NCI-H524 treated with DMSO at 0.1 percent for 48 hours (cell line): ENCODE measurements at places on chromosomes 6 and 20.

- no peak for DNase-seq
These were observed 11.3 kb upstream of the RBM24 start for GRCh38 chr6:17269840-17270239.

- DNase-seq: no peak
These were observed 68.2 kb downstream of the COL9A1 start for GRCh38 chr6:70234561-70235236.

GRCh38 chr6:12582421-12583110 lies 134.0 kb upstream of the PHACTR1 start:
- no peak for DNase-seq

DNA sequence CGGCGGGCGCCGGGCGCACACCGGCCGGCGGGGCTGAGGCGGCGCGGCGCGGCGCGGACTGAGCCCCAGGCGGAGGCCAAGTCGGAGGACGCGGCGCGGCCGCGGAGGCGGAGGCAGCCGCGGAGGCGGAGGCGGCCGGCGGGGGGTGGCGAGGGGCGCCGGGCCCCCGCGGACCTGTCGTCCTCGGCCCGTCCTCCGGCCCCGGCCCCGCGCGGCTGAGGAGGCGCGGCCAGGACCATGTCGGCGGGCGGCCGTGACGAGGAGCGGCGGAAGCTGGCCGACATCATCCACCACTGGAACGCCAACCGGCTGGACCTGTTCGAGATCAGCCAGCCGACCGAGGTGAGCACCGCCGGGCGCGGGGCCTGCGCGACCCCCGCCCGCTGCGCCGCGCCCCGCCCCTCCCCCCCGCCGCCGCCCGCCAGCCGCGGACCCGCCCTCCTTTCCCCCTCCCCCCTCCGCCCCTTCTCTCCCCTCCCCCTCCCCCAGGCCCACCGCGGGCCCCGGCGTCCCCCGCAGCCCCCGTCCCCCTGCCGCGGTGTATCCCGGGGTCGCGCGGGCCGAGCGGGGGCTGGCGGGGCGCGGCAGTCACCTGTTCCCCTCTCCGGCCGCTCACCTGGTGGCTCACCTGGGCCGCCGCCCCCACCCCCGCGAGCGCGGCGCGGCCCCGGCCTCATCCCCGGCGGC lies at the start of gene AFDN:
Gene AFDN (plus strand): TSS at position 16 of the 687 bp plus-strand sequence. CDS start 222 bp downstream, at position 238.
- no peak for DNase-seq

GRCh38 chr6:35014341-35014740 lies 125.3 kb downstream of the ANKS1A start:
- no peak for DNase-seq

DNA sequence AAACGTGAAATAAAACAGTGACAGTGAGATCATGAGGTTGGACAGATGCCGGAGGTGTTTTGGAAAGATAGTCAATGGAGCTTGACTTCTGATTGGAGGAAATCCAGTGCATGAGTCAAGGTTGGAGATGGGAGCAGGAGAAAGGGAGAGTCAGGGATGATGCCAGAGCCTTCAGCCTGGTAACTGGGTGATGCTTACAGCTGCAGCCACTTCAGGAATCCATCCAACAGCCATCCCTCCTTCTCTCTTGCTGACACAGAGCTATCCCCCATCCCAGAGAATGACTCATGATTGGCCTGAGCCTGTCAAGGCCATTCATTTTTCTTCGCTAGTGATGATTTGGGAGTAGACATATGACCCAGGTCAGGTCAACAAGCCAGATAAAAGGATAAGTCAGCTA lies 112.8 kb downstream of the SAMD5 start:
- DNase-seq: no peak

GRCh38 chr6:1239805-1240204 lies 72.1 kb upstream of the FOXQ1 start:
- no peak for DNase-seq

DNA sequence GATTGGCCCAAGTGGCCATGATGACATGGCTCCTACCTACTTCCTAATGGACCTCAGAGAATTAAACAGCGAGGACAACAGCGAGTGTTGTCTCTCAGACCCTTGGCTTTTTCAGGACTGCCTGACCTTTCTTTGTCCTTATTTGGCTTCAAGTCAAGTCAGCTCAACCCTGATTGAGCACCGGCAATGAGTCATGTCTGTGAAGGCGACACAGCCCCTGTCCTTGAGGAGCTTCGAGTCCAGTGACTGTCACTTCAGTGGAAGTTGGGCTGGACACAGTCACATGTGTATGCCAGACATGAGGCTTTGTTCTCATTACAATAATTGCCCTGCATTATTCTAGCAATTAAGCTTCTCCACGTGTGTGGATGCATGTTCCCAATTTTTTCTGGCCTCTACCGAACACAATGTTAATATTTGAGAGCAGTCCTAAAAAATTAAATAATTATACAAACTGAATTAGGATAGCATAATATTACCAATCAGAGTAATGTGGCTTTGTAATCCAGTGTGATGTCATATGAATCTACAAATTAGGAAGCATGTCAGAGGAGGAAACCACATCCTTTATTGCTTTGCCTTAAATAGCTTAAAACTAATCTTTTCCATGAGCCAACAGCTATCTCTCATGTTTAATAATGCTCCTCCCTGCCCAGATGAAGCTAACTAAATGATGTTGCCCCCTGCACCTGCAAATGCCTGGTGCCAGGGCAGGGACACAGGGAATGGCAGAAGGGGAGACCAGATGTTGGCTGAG lies 178.6 kb downstream of the CDH26 start:
- DNase-seq: peak; percentile 6

- no peak for DNase-seq
These were observed 45.2 kb upstream of the CTAGE9 start for GRCh38 chr6:131756039-131756438.

DNA sequence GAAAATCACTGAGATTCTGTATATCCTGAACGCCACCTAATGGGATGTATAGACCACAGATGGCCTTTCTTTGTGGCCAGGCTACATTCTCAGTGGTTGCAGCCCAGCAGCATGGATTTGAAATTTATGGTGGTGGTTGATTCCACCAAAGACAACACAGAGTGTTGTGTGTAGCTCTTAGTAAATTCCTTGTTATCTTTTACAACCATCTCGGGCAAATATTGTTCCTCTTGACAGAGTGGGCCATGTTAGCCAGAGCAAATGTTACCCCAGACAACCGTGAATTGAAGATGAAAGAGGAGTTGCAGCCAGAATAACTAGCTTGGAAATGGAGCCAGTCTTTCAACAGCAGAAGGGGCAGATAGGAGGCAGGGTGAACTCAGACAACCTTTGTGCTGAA lies 39.5 kb downstream of the SLC24A3 start:
- DNase-seq: no peak

- no peak for DNase-seq
These were observed 679 bp upstream of the PPDPF start for GRCh38 chr20:63519668-63520503.

- no peak for DNase-seq
These were observed 521 bp downstream of the CDK5RAP1 start for GRCh38 chr20:33400812-33401183.

- DNase-seq: no peak
These were observed 28.5 kb downstream of the SF3B5 start for GRCh38 chr6:144066741-144067484.

DNA sequence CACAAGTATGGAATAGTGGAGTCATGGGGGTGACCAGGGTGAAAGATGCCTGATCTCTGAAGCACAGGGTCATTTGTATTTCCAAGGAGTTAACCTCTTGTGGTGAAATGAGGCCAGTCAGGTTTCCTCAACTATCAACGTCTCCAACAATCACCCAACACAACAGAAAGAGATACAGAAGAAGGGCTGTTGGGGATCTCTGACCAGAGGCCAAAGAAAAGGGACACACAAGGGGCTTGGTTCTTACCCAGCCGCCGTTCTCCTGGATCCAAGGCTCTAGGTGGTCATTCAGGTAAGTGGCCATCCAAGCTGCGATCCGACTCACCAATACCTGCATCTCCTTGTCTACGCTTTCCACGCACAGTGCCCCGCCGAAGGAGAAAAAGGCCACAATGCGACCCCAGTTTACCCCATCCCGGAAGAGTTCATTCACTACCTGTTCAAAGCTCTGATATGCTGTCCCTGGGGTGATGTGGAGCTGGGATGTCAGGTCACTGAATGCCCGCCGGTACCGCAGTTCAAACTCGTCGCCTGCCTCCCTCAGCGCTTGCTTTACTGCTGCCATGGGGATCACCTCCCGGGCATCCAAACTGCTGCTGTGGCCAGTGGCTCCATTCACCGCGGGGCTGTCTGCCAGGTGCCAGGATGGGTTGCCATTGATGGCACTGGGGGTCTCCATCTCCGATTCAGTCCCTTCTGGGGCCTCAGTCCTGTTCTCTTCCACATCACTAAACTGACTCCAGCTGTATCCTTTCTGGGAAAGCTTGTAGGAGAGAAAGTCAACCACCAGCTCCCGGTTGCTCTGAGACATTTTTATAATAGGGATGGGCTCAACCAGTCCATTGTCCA lies 1.0 kb downstream of the BCL2L1 start:
- no peak for DNase-seq

GRCh38 chr6:41193884-41194283 lies 7.1 kb downstream of the TREML2 start:
- DNase-seq: no peak

- DNase-seq: no peak
These were observed 38.7 kb upstream of the RIPOR2 start for GRCh38 chr6:24974182-24975171.

DNA sequence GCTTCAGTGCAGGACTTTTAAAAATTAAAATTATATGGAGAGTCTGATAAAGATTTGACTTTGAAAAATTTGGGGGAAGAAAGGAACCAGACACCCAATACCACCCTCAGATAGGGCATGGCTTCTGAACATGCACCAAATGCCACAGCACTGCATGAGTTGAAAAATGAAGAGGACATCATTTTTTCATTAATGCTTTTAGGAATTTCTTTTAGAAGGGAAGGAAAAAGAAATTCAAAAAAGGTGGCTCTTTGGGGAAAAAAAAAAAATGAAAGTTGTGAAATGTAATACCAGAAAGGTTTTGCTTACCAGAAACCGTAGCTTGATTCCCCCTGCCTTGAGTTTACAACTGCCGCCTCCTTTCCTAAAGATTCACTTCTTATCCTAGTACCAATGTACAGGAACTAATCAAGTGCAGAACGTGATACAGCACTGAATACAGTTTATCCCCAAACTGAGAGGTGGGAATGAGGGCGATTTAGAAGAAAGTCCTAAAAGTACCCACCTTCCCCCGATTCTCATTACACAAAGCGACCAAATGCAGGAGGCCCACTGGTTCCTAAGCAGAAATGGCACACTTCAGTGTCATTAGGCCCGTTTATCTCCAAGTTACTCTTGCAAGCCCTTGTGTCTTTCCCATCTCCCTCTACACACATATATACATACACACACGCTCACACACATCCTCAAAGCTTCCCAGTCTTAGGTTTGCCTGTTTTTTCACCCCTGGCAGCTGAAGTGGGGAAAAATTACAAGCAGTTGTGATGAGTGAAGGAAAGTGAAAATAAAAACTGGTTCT lies 2.8 kb downstream of the PPP1R10 start:
- no peak for DNase-seq

DNA sequence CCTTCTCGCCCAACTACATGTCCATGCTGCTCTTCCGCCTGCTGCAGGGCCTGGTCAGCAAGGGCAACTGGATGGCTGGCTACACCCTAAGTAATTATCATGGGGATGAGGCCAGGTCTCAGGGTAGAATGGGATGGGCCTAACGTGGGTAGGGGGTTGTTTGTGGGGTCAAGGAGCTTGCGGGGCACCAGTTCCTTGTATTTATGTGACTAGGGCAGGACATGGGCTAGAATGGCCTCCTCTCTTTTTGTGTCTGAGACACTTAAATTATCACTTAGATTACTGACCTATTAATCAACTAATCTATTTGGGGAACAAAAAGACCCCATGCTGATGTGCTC lies 10.7 kb downstream of the SLC22A1 start:
- no peak for DNase-seq

DNA sequence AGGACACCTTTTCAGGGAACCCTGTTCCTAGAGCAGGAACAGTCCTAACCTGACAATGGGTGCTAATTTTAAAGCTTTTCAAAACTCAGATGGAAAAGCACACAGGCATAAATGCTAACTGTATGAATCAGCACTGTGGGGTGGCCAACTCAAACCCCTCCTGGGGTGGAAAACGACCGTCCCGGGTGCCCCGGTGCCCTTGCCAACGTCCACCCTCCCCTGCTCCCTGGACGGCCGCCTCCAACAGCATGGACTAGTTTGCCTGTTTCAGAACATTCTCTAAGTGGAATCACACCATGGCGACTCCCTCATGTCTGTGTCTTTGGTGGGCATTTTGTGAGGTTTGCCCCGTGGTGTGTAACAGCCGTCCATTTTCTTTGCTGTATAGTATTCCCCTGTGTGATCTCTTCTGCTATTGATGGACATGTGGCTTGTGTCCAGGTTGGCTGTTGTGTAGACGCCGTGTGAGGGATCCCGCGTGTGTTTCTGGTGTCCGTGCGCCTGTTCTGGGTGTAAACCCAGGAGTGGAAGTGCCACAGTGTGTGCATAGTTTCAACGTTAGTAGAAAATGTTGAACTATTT lies 5.8 kb downstream of the COL20A1 start:
- no peak for DNase-seq

- DNase-seq: no peak
These were observed 30.4 kb downstream of the ATXN1 start for GRCh38 chr6:16730738-16731477.

GRCh38 chr6:145808239-145808638 lies 6.4 kb downstream of the FBXO30 start:
- DNase-seq: no peak

- no peak for DNase-seq
These were observed 13.4 kb upstream of the MYO6 start for GRCh38 chr6:75735491-75736186.

- no peak for DNase-seq
These were observed 37.7 kb upstream of the TAF8 start for GRCh38 chr6:42012501-42013133.

- DNase-seq: no peak
These were observed at the start of gene HRH3 for GRCh38 chr20:62219992-62220665. TSS of gene HRH3 (minus strand) at chr20:62220278. CDS start at chr20:62219970, 308 bp downstream.

DNA sequence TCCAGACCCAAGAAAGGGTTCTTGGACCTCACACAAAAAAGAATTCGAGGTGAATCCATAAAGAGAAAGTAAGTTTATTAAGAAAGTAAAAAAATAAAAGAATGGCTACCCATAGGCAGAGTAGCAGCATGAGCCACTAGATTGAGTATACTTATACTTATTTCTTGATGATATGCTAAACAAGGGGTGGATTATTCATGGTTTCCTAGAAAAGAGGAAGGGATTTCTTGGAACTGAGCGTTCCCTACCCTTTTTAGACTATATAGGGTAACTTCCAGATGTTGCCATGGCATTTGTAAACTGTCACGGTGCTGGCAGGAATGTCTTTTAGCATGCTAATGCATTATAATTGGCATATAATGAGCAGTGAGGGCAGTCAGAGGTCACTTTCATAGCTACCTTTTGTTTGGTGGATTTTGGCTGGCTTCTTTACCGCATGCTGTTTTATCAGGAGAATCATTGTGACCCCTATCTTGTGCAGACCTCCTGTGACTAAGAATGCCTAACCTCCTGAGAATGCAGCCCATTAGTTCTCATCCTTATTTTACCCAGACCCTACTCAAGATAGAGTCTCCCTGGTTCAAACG lies 44.3 kb downstream of the TENT5A start:
- no peak for DNase-seq
